Stimulated activated CD4-positive, alpha-beta T cell treated with anti-CD3 and anti-CD28 coated beads, TNF-alpha, amount 100 ng/mL, for 4 hours (primary cell): ENCODE measurements at places on chromosomes 12 and 14.

GRCh38 chr14:51650716-51651387, 858 bp upstream of the FRMD6 start:
- DNase-seq, result no peak

DNA sequence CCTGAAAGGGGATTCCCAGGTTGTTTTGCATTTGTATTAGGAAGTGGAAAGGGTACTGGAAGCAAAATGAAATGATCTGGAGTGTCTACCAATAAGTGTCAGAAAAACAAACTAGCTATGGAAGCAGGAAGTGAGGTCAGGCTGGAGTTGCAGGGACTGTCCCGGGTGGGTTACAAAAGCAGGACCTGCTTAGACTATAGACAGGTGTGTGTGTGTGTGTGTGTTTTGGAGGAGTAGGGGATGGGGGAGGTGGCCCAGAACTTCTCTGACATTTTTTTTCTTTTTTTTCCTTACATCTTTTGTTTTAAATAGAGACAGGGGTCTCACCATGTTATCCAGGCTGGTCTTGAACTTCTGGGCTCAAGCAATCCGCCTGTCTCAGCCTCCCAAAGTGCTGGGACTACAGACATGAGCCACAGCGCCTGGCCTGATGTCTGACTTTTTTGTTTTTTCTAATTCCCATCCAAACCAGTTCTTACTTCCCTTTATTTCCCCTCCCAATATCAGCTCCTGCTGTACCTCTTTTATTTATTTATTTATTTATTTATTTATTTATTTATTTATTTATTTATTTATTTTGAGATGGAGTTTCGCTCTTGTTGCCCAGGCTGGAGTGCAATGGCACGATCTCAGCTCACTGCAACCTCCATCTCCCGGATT, 512 bp upstream of the RND1 start:
- no peak for DNase-seq

DNA sequence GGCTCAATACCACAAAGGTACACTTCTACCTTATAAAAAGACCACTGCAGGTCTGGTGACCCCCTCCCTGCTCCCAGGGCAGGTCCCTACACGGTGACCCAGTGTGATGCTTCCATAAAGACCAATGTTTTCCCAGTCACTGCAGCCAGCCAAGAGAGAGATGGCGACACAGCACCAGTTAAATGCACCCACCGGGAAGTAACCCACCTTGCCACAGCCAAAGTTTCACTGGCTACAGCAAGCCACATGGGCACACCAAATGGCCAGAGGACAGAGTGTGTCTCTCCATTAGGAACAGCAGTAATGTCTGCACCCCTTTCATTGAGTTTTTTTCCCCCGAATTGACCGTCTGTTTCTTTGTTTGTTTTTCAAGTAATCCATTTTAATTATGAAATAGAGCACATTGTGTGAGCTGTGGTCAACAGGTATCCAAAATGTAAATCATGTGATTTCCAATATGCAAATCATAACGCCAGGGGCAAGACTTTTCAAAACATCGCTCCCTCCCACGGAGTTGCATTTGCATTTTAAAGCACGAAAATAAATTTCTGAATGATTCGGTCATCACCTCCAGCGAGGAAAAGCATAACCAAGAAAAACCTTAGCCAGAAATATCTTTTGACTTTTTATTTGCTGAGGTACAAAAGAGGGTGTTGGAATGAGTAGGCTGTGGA, 48.9 kb upstream of the EML1 start:
- no peak for DNase-seq

- no peak for DNase-seq
Measured at GRCh38 chr14:54052696-54053385, 96.2 kb upstream of the BMP4 start.

DNA sequence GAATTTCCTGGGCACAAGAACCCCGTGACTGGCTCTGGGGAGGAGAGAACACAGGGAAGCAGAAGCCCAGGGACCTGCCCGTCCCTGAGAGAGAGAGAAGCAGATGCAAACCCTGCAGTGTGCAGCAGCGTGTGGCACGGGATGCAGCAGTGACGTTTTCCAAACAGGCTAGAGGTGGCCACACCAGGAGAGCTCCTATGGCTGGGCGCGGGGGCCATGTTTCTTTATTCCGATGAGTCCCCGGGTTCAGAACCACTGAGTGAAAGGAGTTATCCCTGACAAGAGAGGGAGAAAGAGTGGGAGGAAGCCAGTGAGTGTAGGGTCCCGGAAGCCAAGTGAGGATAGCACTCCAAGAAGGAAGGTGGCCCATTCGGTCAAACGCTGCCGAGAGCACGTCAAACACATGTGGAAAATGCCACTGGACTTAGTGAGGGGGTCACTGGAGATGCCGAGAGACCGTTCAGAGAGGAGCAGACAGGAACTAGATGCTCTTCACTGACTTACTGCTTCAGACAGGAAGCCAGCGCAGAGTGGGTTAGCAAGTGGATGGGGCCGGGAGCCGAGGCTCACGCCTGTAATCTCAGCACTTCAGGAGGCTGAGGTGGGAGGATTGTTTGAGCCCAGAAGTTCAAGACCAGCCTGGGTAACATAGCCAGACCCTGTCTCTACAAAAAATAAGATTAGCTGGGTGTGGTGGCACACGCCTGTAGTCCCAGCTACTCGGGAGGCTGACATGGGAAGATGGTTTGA, 123.0 kb downstream of the BCL11B start:
- no peak for DNase-seq

DNA sequence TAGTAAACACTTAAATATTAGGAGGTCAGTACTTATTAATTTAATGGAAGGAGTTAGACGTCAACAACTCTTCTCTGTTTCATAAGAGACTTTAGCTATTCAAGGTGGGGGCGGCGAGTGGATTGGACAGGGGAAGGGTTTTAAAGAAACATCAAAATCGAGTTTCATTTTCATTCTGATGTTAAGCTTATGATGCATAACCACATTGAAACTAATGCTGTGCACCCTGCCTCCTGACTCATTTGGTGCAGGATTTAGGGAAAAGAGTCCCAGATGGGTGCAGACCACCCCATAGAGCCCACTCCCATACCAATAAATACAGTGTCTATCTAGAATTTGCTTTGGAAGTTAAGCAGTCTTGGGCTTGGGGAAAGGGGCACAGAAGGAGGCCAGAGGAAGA, 7.4 kb downstream of the ZBTB39 start:
- DNase-seq, result no peak

- DNase-seq, result no peak
Measured at GRCh38 chr12:109963743-109964429, 32.3 kb downstream of the GIT2 start.

- no peak for DNase-seq
Measured at GRCh38 chr12:55067701-55068100, 47.9 kb downstream of the NEUROD4 start.

DNA sequence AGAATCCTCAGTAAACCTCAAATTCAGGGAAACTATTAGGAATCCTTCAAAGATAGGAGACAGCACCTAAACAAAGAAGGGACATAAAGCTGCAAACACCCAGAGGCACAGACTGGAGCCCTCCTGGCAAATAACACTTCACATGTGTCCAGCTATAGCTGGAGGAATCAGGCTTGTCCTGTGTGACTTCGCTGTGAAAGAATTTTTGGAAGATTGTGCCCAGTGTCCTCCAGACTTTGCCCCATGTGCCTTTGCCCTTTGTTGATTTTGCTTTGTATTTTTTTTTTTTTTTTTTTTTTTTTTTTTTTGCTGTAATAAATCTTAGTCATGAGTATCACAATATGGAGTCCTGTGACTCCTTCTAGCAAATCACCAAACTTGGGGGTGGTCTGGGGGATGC, 136.8 kb downstream of the KCNH5 start:
- no peak for DNase-seq

DNA sequence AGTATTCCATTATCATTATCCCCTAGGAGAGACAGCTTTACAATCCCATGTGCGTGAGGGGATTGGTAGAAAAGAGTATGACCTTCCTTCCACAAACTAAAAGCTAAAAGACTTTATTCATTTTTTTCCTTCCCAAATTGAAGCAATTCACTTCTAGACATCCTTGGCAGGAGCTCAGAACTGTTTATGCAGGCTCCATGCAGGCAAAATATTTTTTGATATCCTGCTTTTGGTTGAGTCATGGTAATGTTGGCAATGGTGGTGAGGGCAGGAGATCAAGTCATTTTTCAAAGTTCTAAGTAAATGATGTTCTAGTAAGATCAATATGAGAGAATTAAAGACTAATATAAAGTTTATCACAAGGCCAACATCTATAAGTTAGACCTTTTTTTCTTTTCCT, 1.3 kb upstream of the PLEKHG7 start:
- DNase-seq, result no peak

GRCh38 chr12:123896767-123897166, 75.9 kb downstream of the CCDC92 start:
- DNase-seq, result no peak

DNA sequence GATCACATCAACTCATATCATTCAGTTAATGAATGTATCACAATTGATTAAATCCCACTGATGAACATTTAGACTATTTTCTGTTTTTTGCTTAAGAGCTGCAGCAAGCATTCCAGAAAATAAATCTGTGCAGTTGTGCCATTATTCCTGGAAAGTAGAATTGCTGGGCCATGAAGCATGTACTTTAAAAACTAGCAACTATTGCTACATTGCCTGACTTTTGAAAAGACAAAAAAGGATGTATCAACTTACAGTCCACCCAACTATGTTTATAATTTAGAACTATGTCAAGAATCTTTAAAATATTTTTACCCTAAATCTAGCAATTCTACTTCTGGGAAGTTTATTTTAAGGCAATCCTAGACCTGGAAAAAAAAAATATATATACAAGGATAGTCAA, 33.4 kb upstream of the ERGIC2 start:
- DNase-seq, result no peak

GRCh38 chr14:22131749-22132476, 457.1 kb downstream of the DAD1 start:
- DNase-seq, result no peak

GRCh38 chr14:71246539-71246938, 339.3 kb downstream of the PCNX1 start:
- no peak for DNase-seq

DNA sequence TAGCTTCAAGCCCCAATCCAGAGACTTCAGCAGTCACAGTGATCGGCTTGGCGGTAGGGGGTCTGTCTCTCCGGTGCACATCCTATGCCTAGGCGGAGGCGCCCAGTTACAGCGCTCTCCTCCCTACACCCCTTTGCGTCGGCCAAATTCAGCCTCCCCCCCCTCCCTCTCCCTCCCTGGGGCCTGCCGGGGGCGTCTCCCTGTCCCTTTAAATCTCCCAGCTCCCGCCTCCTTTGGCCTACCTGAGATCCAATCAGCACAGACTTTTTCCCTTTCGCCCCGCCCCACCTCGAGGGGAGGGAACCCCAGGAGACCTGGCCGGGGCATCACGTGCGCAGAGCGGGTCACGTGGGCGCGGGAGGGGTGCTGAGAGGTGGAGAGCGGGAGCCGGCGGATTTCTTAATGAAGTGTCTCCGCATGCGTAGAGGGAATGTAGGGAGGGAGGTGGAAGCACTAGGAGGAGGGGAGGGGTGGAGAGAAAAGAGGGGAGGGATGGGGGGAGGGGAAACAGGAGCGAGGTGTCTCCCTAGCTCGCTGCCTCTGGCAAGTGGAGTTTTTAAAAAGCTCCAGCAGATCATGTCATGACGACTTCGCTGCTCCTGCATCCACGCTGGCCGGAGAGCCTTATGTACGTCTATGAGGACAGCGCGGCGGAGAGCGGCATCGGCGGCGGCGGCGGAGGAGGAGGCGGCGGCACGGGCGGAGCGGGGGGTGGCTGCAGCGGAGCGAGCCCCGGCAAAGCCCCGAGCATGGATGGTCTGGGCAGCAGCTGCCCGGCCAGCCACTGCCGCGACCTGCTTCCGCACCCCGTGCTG, at the start of gene HOXC13:
TSS of gene HOXC13 (plus strand) at position 506 of the 815 bp plus-strand sequence. CDS start at position 582, 76 bp downstream.
- DNase-seq, result no peak

- DNase-seq, result no peak
Measured at GRCh38 chr14:84225268-84225667, 1304.7 kb upstream of the FLRT2 start.

DNA sequence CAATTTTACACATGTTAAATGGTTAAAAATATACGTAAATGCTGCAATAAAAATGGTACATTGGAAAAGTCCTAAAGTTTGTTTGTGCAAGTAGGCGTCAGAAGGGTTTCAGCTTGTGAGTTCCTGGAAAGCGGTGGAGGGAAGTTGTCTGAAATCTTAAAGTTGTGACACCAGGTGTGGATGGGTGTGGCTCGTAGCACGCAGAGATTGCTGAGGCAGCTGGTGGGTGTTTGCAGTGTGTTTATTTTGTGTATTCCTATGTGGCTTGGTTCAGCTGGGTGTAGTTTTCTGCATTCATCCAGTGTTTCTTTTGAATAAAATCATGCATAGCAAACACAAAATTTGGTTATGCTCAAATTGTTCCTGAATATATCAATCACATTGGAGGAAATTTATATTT, 136.8 kb upstream of the TBX3 start:
- no peak for DNase-seq

DNA sequence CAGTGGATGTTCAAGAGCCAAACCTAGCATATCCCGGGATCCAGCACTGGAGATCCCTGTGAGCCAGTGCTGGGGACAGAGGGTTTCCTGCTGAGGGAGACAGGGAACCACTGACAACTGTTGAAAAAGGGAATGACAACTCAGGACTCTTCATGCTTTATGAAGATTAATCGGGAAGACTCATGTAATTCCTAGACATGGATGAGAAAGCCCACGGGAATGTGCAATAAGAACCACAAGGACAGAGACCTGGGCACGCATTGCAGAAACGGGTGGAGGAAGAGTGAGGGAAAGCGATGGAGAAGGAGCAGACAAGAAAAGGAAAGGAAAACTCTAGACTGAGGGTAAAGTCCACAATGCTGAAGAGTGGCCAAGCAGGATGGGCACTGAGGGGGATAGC, 296.0 kb downstream of the PCNX1 start:
- DNase-seq, result no peak

GRCh38 chr14:71783088-71783487, 149.1 kb upstream of the RGS6 start:
- no peak for DNase-seq

GRCh38 chr14:55238019-55238680, 33.1 kb upstream of the FBXO34 start:
- DNase-seq, result no peak

- DNase-seq, result no peak
Measured at GRCh38 chr12:66516133-66516532, 162.7 kb downstream of the GRIP1 start.

GRCh38 chr14:85387181-85387580, 142.8 kb upstream of the FLRT2 start:
- no peak for DNase-seq

- DNase-seq, result no peak
Measured at GRCh38 chr12:92929983-92930382, 888 bp upstream of the EEA1 start.

DNA sequence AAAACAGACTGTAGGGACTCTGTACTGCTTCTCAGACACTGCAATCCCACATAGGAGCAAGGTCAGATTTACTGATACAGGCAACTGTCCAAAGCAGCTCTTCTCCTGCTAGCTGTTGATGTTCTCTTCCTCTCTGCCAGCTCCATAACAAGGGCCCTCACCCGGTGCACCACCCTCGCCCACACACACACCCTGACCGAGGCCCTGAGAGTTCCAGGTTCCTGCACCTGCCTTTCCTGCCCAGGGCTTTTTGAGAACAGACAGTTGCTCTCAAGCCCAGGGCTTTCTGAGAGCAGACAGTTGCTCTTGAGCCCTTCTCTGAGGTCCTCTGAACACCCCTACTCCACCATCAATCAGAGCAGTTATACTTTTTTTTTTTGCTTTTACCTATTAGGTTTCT, 233.8 kb upstream of the GARIN6 start:
- DNase-seq, result no peak
